ENCODE measurements at places on chromosomes 3 and 15. TPM values are rescaled to one million over a fixed set of nuclear protein-coding genes. Genes with fewer than 3 reads are reported as not detected.

DNA sequence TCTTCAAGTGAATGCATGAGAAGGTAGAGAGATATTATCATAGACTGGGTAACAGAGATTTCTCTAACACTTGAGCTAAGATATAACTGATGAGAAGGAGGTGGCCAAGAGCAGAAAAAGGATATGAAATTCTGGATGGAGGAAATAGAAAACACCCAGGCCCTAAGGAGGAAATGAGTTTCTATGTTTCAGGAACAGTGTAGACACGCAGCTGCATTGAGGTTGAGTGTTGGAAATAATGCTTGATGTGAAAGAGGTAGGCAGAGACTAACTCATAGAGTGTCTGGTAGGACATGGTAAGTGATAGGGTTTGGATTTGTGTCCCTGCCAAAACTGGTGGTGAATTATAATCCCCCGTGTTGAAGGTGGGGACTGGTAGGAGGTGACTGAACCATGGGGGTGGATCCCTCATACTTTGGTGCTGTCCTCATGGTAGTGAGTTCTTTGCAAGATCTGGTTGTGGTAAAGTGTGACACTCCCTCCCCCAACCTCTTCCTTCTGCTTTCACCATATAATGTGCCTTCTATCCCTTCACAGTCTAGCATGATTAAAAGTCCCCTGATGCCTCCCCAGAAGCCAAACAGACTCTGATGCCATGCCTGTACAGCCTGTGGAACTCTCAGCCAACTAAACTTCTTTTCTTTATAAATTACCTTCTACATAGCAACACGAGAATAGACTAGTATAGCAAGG lies 787.3 kb downstream of the EDEM1 start:
- no peak overlapping the region for H3K27ac ChIP-seq
- no peak for DNase-seq
- H3K4me1 ChIP-seq: peaks cover 7% of the 10 kb centered on the region
- no peaks in the 10 kb centered on the region for H3K27me3 ChIP-seq
- no peaks in the 10 kb centered on the region for H3K36me3 ChIP-seq
- H3K4me3 ChIP-seq: no peak overlapping the region

- DNase-seq: no peak
- H3K36me3 ChIP-seq: no peaks in the 10 kb centered on the region
- peaks cover 73% of the 10 kb centered on the region for H3K4me1 ChIP-seq
- H3K4me3 ChIP-seq: no peak overlapping the region
Measured at GRCh38 chr15:39132070-39132469, 448.8 kb upstream of the THBS1 start.

DNA sequence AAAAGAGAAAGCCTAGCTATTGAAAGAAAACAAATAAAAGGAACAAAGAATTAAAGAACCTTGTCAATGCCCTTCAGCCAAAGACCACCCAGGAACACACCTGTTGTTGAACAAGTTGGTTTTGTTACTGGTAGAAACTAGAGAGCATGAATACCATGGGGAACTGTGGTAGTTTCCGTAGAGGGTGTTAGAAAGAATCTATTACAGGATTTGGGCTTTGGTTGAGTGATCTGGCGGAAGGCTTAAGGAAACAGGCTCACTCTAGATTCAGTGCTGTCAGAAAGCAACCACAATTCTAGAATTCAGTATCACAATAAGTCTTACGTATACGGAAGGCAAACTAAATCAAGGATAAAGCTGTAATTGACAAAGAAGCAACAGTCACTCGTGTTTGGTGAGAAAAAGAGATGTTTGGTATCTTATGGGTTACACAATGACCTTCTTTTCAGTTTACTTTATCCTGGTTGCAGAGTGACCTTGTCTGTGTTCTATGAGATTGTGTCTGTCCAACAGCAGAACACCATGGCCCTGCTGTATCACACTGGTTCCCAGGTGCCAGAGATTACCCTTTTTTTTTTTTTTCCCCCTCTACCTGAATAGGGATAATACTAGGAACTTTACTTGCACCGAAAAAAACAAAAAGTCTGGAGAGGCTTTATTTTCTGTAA lies 265.9 kb downstream of the SHQ1 start:
- no peak for DNase-seq
- H3K27ac ChIP-seq: no peak overlapping the region
- peaks cover 4% of the 10 kb centered on the region for H3K27me3 ChIP-seq
- no peaks in the 10 kb centered on the region for H3K36me3 ChIP-seq
- H3K4me1 ChIP-seq: no peaks in the 10 kb centered on the region

DNA sequence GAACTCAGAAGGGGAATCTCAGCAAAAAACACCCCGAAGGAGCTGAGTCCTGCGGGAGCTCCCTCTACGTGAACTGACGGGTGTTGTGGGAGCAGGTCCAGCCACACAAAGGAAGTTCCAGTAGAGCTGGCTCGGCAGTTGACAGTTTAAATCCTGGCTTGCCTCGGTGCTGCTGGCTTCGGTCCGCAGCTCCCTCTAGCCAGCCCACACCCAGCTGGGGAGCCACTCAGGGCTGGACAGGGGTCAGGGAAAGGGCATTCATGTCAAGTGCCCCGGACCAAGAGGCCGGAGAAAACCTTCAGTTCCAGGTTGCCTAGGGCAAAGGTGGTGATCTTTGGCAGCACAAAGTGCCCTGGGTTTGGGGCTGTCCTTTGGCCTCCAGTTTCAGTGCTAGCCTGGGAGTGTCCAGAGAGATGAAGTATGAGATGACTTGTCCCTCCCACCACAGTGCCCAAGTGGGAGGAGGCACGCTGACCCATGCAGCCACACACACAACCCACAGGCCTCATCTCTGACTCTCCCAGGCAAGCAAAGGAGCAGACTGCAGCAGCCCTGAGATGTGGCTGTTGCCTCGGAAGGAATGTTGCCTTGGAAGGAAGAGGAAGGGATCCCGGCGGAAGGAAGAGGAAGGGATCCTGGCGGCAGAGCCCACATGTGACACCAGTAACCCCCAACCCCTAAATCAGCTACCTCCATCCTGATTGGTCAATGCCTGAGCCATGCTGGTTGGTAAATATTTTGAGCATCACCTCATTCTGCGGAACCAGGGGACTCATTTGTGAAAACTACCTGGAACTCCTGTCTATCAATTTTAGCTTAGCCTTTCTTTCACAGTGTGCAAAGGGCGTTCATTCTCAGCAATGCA lies 13.9 kb upstream of the ANPEP start:
- peaks cover 55% of the 10 kb centered on the region for H3K4me1 ChIP-seq
- DNase-seq: no peak
- H3K4me3 ChIP-seq: no peak overlapping the region
- peak overlapping the region; percentile 67 for H3K27ac ChIP-seq
- peaks cover 9% of the 10 kb centered on the region for H3K36me3 ChIP-seq

GRCh38 chr3:72328755-72329277 lies 519.4 kb downstream of the SHQ1 start:
- H3K36me3 ChIP-seq: no peaks in the 10 kb centered on the region
- H3K4me3 ChIP-seq: no peak overlapping the region
- no peaks in the 10 kb centered on the region for H3K4me1 ChIP-seq

DNA sequence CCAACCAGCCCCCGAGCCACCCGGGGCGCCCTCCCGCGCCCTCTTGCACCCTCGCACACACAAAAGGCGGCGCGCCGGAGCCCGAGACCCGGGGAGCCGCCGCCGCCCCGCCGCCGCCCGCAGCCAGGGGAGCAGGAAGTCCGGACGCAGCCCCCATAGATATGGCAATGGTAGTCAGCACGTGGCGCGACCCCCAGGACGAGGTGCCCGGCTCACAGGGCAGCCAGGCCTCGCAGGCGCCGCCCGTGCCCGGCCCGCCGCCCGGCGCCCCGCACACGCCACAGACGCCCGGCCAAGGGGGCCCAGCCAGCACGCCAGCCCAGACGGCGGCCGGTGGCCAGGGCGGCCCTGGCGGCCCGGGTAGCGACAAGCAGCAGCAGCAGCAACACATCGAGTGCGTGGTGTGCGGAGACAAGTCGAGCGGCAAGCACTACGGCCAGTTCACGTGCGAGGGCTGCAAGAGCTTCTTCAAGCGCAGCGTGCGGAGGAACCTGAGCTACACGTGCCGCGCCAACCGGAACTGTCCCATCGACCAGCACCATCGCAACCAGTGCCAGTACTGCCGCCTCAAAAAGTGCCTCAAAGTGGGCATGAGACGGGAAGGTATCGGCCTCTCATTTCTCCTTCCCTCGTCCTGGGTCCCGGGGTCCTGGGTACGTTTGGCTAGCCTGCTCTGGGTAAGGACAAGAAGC lies 1.6 kb downstream of the NR2F2 start:
- H3K36me3 ChIP-seq: peaks cover 28% of the 10 kb centered on the region
- peak overlapping the region; percentile 89 for H3K4me3 ChIP-seq
- H3K27ac ChIP-seq: peak overlapping the region; percentile 88
- peak; percentile 49 for DNase-seq
- H3K4me1 ChIP-seq: peaks cover 19% of the 10 kb centered on the region
- H3K27me3 ChIP-seq: no peaks in the 10 kb centered on the region

DNA sequence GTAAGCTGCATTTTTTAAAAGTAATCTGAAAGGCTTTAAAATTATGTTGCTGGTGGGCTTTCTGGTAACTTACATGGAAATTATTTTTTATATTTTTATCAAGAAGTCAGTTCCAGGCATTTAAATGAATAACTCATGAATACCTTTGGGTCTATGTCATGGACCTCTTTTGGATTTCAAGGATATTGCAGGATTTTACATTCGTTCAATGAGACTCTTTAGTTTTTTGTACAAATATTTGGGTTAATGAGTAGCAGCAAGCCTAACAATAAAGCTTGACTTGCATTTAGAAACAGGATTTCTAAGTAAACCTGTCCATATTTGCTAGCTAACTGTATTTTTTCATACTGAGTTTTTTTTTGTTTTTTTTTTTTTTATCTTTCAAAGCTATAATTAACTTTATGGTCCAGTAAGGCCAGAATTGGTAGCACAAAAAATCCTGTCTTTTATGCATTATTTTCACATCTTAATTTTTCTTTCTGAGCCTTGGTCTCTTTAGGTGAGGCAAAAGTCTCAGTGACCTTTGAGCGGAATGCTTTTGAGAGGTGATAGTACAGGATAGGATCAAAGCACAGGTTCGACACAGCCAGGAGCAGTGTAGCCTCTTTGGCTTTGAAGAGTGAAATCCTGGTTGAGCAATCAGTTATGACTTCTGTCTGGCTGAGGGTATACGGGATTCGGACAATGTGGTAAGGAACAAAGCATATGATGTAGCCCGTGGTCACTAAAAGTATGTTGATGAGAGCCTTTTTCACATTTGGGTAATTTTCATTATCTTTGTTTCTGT lies 4.8 kb downstream of the GPR171 start:
- no peak overlapping the region for H3K4me3 ChIP-seq
- DNase-seq: no peak
- no peaks in the 10 kb centered on the region for H3K4me1 ChIP-seq
- H3K27me3 ChIP-seq: no peaks in the 10 kb centered on the region

GRCh38 chr3:13750731-13751130 lies 129.1 kb downstream of the WNT7A start:
- no peaks in the 10 kb centered on the region for H3K27me3 ChIP-seq
- H3K36me3 ChIP-seq: no peaks in the 10 kb centered on the region
- H3K27ac ChIP-seq: no peak overlapping the region
- DNase-seq: no peak
- no peak overlapping the region for H3K4me3 ChIP-seq

DNA sequence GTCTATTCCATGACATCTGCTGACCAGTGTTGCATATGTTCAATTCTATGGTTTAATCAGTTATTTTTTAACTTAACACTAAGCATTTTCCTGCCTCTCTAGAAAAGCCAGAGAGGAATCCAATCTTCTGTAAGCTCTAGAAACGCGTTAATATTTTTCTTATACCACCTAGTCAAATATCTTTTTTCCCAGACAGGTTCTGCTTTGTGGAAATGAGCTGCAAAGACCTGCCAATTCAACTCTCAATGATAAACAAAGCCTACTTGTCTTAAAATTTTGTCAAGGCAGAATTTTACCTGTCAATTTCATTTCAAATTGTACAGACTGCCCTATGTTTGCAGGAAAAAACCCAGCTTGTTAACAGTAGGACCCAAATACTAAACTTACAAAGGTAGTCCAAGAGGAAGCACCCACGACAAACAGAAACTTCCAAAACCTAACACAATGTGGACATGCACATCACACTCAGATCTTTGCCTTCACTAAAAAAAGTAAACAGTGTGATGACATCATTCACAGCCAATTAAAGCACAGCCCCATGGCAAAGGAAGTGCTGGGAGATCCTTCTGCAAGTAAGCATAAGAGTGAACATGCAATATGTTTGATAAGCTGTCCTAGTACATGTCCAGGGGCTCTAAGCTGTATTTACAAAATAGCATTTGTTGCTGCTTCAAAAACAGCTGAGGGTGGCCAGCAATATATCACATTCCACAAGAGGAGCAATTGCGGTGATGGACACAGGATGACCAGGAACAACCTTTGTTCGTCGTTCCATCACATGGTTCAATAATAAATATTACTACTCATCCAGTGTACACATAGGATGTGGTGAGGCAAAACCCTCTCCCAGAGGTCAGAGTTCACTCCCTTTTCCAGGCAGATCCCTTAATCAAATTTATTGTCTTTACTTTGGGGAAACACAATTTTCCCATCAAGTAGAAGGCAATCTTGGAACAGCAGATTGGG lies 139.4 kb upstream of the TSC22D2 start:
- H3K27ac ChIP-seq: peak overlapping the region; percentile 47
- H3K27me3 ChIP-seq: no peaks in the 10 kb centered on the region
- H3K4me3 ChIP-seq: peak overlapping the region; percentile 16
- no peaks in the 10 kb centered on the region for H3K36me3 ChIP-seq
- peak; percentile 74 for DNase-seq

- H3K27me3 ChIP-seq: no peaks in the 10 kb centered on the region
- DNase-seq: no peak
- H3K4me3 ChIP-seq: no peak overlapping the region
Measured at GRCh38 chr3:107939691-107940442, 151.0 kb downstream of the CD47 start.

GRCh38 chr15:77180757-77181156 lies 109.8 kb upstream of the TSPAN3 start:
- H3K4me3 ChIP-seq: no peak overlapping the region
- no peak for DNase-seq
- H3K27me3 ChIP-seq: no peaks in the 10 kb centered on the region
- no peaks in the 10 kb centered on the region for H3K4me1 ChIP-seq
- no peak overlapping the region for H3K27ac ChIP-seq

- no peak for DNase-seq
- H3K4me1 ChIP-seq: no peaks in the 10 kb centered on the region
- H3K27me3 ChIP-seq: no peaks in the 10 kb centered on the region
- H3K4me3 ChIP-seq: no peak overlapping the region
Measured at GRCh38 chr3:54905261-54905888, 22.5 kb downstream of the LRTM1 start.

Gene CPLX3
- total RNA-seq: not detected

Gene GOLGA8G
- total RNA-seq: not detected

Gene TNFAIP8L3
- total RNA-seq: not detected

Gene WDR93
- 0.22 TPM for total RNA-seq

Gene RPSA
- 2,722 TPM for total RNA-seq

Gene MUC4
- total RNA-seq: not detected

Gene TEX9
- 3.3 TPM for total RNA-seq

Gene SI
- not detected for total RNA-seq

Gene TNNC1
- total RNA-seq: 4.9 TPM
